Gastrocnemius medialis (tissue), 4 donors: ENCODE measurements at places on chromosomes 4 and X. TPM values are rescaled to one million over a fixed set of nuclear protein-coding genes. Genes with fewer than 3 reads are reported as not detected.
A peak's percentile ranks its signal among the peaks of the same experiment; 100 is the strongest.

GRCh38 chr4:76882630-76883029 lies 15.3 kb downstream of the SOWAHB start:
- H3K4me3 ChIP-seq = no peak overlapping the region
- no peak overlapping the region for H3K27ac ChIP-seq
- no peak for DNase-seq
- no peaks in the 10 kb centered on the region for H3K4me1 ChIP-seq
- H3K36me3 ChIP-seq = no peaks in the 10 kb centered on the region

DNA sequence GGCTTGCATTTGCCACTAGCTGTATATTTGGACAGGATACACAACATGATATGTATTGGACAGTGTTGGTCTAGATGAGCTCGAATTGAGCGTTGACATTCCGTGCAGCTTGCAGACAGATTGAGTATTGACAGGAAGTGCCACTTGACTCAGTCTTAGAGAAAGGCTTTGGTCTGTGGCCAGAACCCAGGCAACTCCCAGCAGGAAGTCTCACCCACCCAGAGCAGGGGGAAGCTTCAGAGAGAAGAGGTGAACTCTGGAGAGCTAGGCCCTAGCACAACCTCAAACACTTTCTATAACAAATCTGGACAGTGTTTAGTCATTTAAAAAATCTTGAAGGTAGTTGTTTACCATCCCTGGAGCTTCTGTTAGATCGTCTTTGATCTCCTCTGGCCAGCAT lies 280.5 kb downstream of the FBXW7 start:
- H3K36me3 ChIP-seq = no peaks in the 10 kb centered on the region
- no peaks in the 10 kb centered on the region for H3K27me3 ChIP-seq
- no peak overlapping the region for H3K4me3 ChIP-seq
- H3K4me1 ChIP-seq = no peaks in the 10 kb centered on the region
- DNase-seq = peak; percentile 21

DNA sequence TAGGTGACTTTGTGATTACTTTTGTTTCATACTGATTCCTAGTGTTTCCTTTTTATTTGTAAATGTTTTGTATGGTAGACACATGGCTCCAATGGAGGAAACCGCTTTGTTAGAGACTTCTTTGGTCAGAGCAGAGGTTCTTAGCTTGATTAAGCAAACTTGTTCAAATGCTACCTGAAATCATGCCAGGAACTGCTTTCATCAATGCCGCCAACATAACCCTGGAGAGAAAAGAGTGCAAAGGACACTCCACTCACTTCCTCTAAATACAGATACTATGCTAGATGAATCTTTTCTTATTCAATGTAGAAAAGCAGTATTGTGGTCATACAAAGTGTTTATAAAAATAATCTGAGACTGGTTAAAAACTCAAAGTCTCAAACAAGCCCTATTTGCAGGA lies 25.7 kb upstream of the COX7B2 start:
- no peaks in the 10 kb centered on the region for H3K27me3 ChIP-seq
- no peaks in the 10 kb centered on the region for H3K4me1 ChIP-seq
- no peak overlapping the region for H3K4me3 ChIP-seq

DNA sequence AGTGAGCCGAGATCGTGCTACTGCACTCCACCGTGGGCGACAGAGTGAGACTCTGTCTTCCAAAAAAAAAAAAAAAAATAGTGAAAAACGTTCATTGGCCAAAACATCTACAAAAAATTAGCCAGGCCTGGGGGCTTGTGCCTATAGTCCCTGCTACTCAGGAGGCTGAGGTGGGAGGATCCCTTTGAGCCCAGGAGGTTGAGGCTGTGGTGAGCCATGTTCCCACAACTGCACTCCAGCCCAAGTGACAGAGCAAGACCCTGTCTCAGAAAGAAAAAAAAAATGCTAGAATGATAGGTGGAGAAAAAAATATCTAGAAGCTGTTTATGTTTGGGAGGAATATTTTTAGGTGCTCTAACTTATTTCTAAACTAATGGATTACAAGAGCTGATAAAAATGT lies 14.9 kb downstream of the SPRY1 start:
- H3K36me3 ChIP-seq = no peaks in the 10 kb centered on the region
- no peak overlapping the region for H3K4me3 ChIP-seq
- DNase-seq = no peak

- no peak for DNase-seq
- H3K4me1 ChIP-seq = no peaks in the 10 kb centered on the region
- no peak overlapping the region for H3K27ac ChIP-seq
- no peak overlapping the region for H3K4me3 ChIP-seq
These were observed 18.6 kb downstream of the ITGB1BP2 start for GRCh38 chrX:71320126-71320525.

GRCh38 chrX:103913356-103914020 lies 48.9 kb upstream of the TMSB15B start:
- H3K27me3 ChIP-seq = no peaks in the 10 kb centered on the region
- H3K36me3 ChIP-seq = no peaks in the 10 kb centered on the region
- no peak overlapping the region for H3K27ac ChIP-seq
- H3K4me3 ChIP-seq = no peak overlapping the region
- DNase-seq = no peak

GRCh38 chr4:175536852-175537453 lies 275.1 kb downstream of the GPM6A start:
- H3K4me1 ChIP-seq = no peaks in the 10 kb centered on the region
- no peak overlapping the region for H3K4me3 ChIP-seq
- DNase-seq = no peak
- H3K27me3 ChIP-seq = no peaks in the 10 kb centered on the region
- H3K36me3 ChIP-seq = no peaks in the 10 kb centered on the region

- no peak for DNase-seq
- no peak overlapping the region for H3K27ac ChIP-seq
- no peaks in the 10 kb centered on the region for H3K36me3 ChIP-seq
- no peak overlapping the region for H3K4me3 ChIP-seq
- no peaks in the 10 kb centered on the region for H3K4me1 ChIP-seq
These were observed 983.2 kb upstream of the IGFBP7 start for GRCh38 chr4:58093352-58093751.

DNA sequence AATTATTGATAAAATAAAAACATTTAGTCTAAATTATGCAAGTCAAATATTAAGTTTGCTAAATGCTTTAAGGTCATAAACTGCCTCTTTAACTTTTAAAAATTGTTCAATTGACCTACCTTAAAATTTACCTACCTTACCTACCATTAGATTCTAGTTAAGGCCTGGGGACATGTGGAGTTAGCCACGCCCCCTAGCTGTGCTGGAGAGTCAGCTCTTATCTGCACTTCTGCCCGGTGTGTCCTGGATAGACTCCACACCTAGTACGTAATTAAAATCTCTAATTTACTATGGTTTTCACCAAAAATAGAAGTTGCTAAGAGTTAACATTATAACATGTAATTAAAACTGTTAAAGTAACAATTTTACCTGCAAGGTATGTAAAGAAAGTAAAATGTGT lies 22.7 kb downstream of the TENM3 start:
- no peak for DNase-seq
- H3K4me1 ChIP-seq = no peaks in the 10 kb centered on the region
- H3K4me3 ChIP-seq = no peak overlapping the region
- H3K36me3 ChIP-seq = no peaks in the 10 kb centered on the region
- no peaks in the 10 kb centered on the region for H3K27me3 ChIP-seq

DNA sequence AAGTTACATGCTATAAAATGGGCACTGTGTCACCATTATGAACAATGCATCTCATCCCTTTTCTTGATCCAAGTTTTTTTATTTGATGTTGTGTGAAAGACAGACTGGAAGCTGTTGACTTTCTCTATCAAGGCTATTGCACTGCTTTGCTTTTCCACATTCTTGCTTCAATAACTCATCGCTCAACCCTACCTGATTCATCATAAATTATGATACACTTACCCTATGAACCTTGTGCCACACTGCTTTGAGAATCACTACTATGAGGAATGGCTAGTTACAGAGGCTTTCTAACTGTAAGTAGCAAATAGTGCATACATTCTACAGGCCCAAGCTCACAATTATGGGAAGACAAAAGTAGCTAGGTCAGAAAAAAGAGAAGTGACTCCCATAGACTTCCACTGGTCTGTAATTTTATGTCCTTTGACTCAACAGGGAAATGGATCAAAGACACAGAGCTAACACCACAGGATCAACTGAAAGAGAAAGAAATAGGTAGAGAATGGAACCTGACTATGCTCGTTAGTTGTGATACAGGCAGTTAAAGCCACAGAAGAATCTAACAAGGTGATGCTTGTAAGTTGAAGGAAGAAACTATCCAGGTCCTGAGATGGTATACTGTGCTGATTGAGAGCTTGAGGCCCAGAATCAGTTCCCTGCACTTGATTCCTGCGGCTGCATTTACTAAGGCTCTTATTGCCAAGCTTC lies 163.5 kb downstream of the PPP3CA start:
- H3K4me3 ChIP-seq = no peak overlapping the region
- DNase-seq = no peak
- H3K4me1 ChIP-seq = peaks cover 27% of the 10 kb centered on the region
- no peaks in the 10 kb centered on the region for H3K36me3 ChIP-seq
- H3K27ac ChIP-seq = no peak overlapping the region

DNA sequence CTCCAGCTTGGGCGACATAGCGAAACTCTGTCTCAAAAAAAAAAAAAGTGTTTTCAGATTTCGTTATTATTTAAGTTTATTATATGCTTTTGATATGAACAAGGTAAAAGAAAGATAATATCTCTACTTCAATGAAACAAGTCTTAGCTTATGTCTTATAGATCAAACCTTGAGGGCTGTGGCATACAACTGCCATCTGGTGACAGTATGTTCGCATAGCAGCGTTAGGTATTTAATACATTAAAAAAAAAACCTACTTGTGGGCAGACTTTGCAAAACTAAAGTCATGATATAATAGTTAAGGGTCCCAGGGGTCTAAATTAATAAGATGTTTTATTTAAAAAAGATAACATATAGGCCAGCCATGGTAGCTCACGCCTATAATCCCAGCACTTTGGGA lies 161.2 kb upstream of the AMOT start:
- no peak for DNase-seq
- H3K27me3 ChIP-seq = no peaks in the 10 kb centered on the region
- H3K4me3 ChIP-seq = no peak overlapping the region
- H3K36me3 ChIP-seq = no peaks in the 10 kb centered on the region
- H3K4me1 ChIP-seq = no peaks in the 10 kb centered on the region

GRCh38 chr4:70903291-70903603 lies 1.1 kb downstream of the MOB1B start:
- H3K36me3 ChIP-seq = peaks cover 9% of the 10 kb centered on the region
- DNase-seq = no peak
- peaks cover 10% of the 10 kb centered on the region for H3K4me1 ChIP-seq

DNA sequence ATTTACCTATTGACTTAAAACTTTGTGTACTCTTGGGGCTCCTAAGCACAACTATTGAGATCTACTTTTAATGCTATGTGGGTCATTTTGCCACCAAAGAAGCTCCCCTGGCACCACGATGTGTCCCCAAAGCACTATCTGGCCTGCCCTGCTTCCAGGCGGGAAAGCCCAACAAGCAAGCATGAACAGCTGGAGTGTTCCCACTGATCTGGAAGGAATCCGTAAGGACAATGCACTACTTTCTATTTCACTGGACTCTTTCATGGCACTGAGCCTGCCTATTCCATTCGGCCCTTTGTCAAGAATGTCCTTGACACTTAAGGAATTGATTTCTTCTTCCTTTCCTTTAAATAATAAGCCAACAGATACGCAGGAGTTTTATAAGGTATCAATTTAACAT lies 38.8 kb downstream of the GRIA3 start:
- no peak overlapping the region for H3K4me3 ChIP-seq
- no peaks in the 10 kb centered on the region for H3K27me3 ChIP-seq
- no peak overlapping the region for H3K27ac ChIP-seq
- H3K4me1 ChIP-seq = no peaks in the 10 kb centered on the region

- H3K36me3 ChIP-seq = no peaks in the 10 kb centered on the region
- H3K27ac ChIP-seq = no peak overlapping the region
- H3K4me1 ChIP-seq = no peaks in the 10 kb centered on the region
- no peak for DNase-seq
These were observed 1537.9 kb downstream of the PCDH18 start for GRCh38 chr4:135994360-135994759.

- no peaks in the 10 kb centered on the region for H3K27me3 ChIP-seq
- no peaks in the 10 kb centered on the region for H3K4me1 ChIP-seq
- no peak overlapping the region for H3K4me3 ChIP-seq
- no peak overlapping the region for H3K27ac ChIP-seq
These were observed 42.3 kb upstream of the RNF128 start for GRCh38 chrX:106684207-106684606.

DNA sequence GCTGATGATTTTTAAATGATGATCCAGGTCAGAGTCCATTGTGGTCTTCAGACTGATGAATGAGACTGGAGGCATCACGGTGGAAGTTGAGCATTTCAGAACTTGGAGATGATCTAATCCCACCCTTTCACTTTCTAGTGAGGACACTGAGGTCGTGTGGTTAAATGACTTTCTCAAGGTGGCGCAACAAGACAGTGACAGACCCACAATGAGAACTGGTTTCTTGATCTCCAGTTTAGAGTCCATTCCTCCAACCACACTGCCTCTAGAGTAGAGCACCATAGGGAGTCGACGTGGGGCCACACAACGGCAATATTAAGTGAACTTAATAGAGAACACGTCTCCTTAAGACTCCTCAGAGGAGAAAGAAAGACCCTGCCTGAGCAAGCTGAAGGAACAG lies 381.0 kb downstream of the UNC5C start:
- DNase-seq = no peak
- H3K36me3 ChIP-seq = no peaks in the 10 kb centered on the region
- H3K4me1 ChIP-seq = no peaks in the 10 kb centered on the region
- H3K4me3 ChIP-seq = no peak overlapping the region
- no peak overlapping the region for H3K27ac ChIP-seq

DNA sequence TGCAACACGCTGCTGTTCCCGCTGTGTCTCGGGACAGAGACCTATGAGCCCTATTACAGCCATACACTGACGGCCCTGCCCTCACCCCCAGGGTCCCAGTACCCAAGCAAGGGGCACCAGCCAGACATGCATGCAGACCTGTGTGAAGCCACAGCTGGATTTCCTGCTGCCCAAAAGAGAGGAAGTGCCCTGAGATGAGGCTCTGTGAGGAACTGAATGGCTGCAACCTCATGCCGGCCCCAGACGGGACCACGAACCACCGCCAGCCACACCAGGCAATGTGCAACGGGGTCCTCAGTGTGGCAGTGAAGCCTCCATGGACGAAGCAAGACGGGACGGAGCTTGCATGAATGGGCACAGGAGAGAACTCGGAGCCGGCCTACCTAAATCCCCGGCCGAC lies 21.1 kb downstream of the CTBP1 start:
- DNase-seq = no peak
- H3K36me3 ChIP-seq = peaks cover 4% of the 10 kb centered on the region
- H3K27me3 ChIP-seq = no peaks in the 10 kb centered on the region
- peaks cover 9% of the 10 kb centered on the region for H3K4me1 ChIP-seq
- no peak overlapping the region for H3K4me3 ChIP-seq

DNA sequence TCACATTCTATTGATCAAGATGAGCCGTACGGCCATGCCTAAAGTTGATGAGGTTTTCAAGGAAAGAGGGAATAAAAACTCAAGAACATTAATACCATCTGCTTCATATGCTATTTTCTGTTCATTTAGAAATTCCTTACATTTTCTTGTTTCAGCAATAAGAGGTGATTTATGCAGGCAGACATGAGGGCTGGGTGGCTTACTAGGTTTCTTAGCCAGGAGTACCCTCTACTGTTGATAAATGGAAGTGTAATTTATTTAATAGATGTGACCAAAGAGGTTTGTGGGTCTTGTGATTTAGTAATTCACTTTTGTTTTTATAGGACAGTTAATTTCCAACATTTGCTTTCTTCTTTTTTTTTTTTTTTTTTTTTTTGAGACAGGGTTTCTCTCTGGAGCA lies 6.4 kb upstream of the SMIM9 start:
- H3K4me1 ChIP-seq = no peaks in the 10 kb centered on the region
- DNase-seq = no peak
- H3K4me3 ChIP-seq = no peak overlapping the region
- no peaks in the 10 kb centered on the region for H3K36me3 ChIP-seq
- H3K27me3 ChIP-seq = no peaks in the 10 kb centered on the region

ZNF157 gene
- 0.25 TPM for total RNA-seq

PDE6B gene
- not detected for total RNA-seq

ATP2B3 gene
- total RNA-seq = not detected

ITM2A gene
- total RNA-seq = 26.9 TPM

PLP2 gene
- total RNA-seq = 53.5 TPM

NAA11 gene
- total RNA-seq = not detected

F11 gene
- total RNA-seq = not detected
